ENCODE measurements at places on chromosomes 6 and 20.

GRCh38 chr20:57062696-57063270 is 203.7 kb downstream of the BMP7 start:
- H3K36me3 ChIP-seq = no peaks in the 10 kb centered on the region
- H3K27me3 ChIP-seq = peaks cover 30% of the 10 kb centered on the region
- H3K4me3 ChIP-seq = no peak overlapping the region

GRCh38 chr6:109320072-109320471 is 62.2 kb downstream of the CD164 start:
- H3K36me3 ChIP-seq = no peaks in the 10 kb centered on the region
- peaks cover 8% of the 10 kb centered on the region for H3K4me1 ChIP-seq
- no peak overlapping the region for H3K27ac ChIP-seq
- DNase-seq = no peak
- no peak overlapping the region for H3K4me3 ChIP-seq

DNA sequence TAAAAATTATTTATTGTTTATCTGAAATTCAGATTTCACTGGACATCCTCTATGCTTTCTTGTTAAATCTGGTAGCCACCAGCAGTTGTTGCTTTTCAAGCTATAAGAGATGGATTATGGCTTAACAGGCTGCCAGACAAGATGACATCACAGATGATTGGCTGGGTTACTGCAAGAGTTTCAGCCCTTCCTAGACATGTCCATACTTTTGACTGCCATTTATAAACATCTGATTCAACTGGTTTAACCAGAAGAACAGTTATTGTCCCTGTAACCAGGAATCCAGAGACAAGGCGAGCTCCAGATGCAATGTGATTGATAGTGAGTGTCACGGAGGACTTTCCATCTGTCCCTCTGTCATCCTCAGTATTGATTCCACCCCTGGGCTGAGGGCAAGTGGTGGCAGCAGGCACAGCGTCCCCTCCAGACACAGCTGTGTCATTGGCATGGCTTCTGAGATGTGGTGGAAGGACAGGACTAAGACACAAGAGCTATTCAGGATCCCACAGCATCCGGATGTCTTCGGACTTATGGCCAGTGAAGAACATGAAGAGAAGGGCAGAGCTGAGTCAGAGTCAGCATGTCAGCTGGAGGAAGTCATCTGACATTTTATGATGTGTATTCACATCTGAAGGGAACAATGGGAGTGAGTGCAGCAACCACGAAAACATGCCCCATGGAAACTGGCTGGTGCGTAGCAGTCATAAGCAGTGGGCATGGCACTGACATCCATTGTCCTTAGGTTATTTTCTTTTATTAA is 284.5 kb upstream of the CDYL start:
- DNase-seq = no peak
- H3K4me3 ChIP-seq = no peak overlapping the region
- H3K4me1 ChIP-seq = no peaks in the 10 kb centered on the region
- H3K27me3 ChIP-seq = peaks cover 17% of the 10 kb centered on the region

- DNase-seq = no peak
- no peak overlapping the region for H3K27ac ChIP-seq
- H3K27me3 ChIP-seq = no peaks in the 10 kb centered on the region
Measured at GRCh38 chr6:50681213-50681824, 32.0 kb upstream of the TFAP2D start.

DNA sequence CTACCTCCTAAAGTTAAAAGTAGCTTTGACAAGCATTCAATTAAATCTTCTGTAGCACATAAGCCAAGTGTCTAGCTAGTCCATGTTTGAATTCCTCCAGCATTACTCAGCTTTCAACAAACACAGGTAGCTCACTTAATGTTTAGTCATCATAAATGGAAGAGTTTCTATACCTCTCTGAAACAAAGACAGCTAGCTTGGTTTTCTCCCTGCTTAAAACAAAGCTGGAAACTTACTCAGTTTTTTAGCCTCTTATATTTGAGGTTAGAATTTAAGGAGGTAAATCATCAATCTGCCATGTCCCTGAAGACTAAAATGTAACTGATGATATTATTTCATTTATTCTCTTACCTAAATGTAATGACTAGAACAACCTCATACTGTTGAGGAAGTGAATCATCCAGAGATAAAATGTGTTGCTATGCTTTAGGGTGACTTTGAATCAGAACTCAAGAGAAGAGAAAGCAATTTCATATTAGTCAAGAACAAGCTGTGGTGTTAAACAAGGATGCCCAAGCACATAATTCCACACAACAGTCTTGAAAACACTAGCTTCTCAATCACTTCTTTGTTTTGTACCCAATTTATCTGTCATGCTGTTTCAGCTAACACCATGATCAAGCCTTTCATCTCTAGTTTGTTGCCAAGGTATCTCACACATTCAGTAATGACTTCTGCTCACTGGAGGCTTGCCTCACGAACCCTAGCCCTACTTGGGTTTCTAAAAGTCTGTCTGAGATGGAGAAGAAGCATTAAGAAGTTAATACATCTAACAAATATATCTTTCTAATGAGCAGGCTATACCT is 251.9 kb downstream of the EPM2A start:
- no peaks in the 10 kb centered on the region for H3K27me3 ChIP-seq
- H3K4me1 ChIP-seq = no peaks in the 10 kb centered on the region
- H3K4me3 ChIP-seq = no peak overlapping the region
- no peaks in the 10 kb centered on the region for H3K36me3 ChIP-seq

DNA sequence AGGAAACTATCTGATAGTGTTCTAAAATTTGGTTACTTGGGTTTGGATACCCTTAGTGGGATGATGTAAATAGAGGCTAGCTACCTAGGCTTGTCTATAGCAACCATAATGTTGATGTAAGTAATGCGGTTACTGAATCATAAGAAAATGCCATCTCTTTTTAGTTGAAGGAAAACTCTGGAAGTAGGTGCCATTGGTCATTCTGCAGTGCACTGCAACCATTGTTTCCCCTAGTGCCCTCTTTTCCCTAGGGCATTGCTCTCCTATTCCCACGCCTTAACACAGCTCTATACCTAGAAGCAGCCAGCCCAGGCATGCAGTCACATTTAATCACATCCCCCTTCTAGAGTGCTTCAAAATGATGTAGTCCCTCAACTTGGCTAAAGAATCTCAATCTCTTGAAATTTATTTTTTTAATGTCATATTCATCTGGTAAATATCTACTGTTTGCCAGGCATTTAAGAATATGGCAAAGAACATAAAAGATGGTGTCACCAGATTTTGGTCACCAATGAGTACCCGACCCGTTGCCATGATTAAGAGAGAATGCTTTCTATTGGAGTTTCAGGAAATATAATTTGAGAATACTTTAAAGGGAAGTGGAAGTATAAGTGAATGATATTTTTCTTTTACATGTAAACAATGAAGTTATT is 10.4 kb downstream of the LOC128125822 start:
- H3K27me3 ChIP-seq = no peaks in the 10 kb centered on the region
- H3K36me3 ChIP-seq = peaks cover 28% of the 10 kb centered on the region
- no peak overlapping the region for H3K4me3 ChIP-seq
- H3K4me1 ChIP-seq = no peaks in the 10 kb centered on the region
- H3K27ac ChIP-seq = no peak overlapping the region
- no peak for DNase-seq

DNA sequence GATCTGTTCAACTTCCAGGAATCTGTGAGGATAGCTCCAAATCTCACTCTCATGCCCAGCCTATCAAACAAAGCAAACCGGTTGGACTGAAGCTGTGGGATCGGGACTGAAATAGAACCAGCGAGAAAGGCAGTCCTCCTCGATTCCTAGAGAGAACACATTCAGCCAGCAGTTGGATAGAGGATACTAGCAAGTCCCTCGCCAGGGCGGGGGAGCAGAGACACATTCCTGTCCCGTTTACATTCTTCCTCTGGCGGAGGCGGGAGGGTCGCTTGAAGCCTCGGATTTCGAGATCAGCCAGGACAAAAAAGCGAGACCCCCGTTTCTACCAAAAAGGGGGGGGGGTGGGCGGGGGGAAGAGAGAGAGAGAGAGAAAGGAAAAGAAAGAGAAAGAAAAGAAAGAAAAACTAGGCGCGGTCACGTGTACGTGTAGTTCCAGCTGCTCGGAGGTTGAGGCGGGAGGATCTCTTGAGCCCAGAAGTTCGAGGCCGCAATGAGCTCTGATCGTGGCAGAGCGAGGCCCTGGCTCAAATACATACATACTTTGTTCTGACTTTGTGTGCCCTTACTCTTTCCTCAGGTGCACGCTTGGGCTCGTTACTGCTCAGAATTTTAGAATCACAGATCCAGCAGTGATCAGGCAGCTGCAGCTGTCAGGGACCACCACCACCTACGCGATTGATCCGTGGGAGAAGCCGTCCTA is 19.5 kb downstream of the ZNF311 start:
- H3K4me1 ChIP-seq = peaks cover 41% of the 10 kb centered on the region
- peaks cover 20% of the 10 kb centered on the region for H3K27me3 ChIP-seq
- DNase-seq = peak; percentile 44
- peaks cover 4% of the 10 kb centered on the region for H3K36me3 ChIP-seq
- H3K4me3 ChIP-seq = peak overlapping the region; percentile 72

- DNase-seq = no peak
- H3K27ac ChIP-seq = no peak overlapping the region
- H3K36me3 ChIP-seq = no peaks in the 10 kb centered on the region
- H3K4me1 ChIP-seq = no peaks in the 10 kb centered on the region
- H3K27me3 ChIP-seq = peaks cover 8% of the 10 kb centered on the region
Measured at GRCh38 chr6:160368670-160369069, 20.5 kb downstream of the SLC22A3 start.

GRCh38 chr6:143248359-143248758 is 187.7 kb downstream of the AIG1 start:
- H3K27me3 ChIP-seq = no peaks in the 10 kb centered on the region
- peak; percentile 20 for DNase-seq
- peaks cover 3% of the 10 kb centered on the region for H3K4me1 ChIP-seq
- peaks cover 4% of the 10 kb centered on the region for H3K36me3 ChIP-seq
- no peak overlapping the region for H3K4me3 ChIP-seq

GRCh38 chr6:55100686-55101085 is 73.6 kb upstream of the HCRTR2 start:
- H3K27me3 ChIP-seq = no peaks in the 10 kb centered on the region
- H3K4me3 ChIP-seq = no peak overlapping the region
- no peak overlapping the region for H3K27ac ChIP-seq
- H3K36me3 ChIP-seq = no peaks in the 10 kb centered on the region
- no peak for DNase-seq

DNA sequence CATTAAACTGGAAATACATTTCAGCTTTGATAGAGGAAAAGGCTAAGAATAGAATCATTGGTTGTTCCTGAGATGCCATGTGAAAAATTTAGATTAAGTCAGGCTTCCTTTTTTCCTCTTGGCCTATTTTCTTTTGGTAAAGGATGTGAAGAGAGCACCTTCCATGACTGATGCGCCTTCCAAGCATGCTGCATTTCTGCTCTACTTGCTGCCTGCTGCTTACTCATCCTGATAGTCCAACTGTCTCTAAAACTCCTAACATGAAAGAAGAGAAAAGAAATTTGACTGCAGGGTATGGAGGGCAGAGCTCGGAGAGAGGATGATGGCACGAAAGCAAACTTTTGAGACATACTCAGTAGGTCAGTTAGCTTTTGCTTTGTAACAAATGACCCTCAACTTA is 28.8 kb downstream of the SNAP25 start:
- no peak overlapping the region for H3K27ac ChIP-seq
- H3K4me3 ChIP-seq = no peak overlapping the region
- no peaks in the 10 kb centered on the region for H3K4me1 ChIP-seq
- H3K27me3 ChIP-seq = no peaks in the 10 kb centered on the region

GRCh38 chr6:45427726-45428125 is 50.0 kb upstream of the SUPT3H start:
- H3K36me3 ChIP-seq = peaks cover 4% of the 10 kb centered on the region
- H3K4me1 ChIP-seq = peaks cover 50% of the 10 kb centered on the region
- H3K4me3 ChIP-seq = no peak overlapping the region
- DNase-seq = no peak
- no peak overlapping the region for H3K27ac ChIP-seq

DNA sequence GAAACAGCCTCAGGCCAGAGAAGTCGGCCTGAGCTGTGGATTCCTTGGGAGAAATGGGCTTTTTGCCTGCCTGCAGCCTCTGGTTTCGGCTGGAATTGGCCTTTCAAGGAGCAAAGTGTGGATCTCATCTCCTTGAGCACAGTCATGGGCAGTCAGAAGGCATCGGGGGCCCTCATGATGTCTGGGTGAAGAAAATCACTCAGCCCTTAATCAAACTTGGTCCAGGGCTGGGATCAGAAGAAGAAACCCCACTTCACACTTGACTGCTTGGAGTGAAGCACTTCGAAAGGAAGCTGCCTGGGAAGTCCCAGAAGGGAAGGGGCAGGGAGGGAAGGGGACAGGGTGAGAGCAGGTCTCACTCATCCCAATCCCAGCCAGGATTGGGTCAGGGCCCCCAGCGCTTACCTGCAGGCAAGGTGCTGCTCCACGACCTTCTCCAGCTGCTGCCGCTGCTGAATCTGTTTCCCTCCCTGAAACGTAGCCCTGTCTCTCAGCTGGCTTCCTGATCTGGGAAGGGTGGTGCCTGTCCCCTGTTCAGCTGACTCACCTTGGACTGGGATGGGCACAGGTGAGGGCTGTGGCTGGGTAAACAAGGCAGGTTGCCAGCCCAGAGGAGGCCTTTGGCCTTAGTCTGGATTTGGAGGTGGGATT is at the start of gene SDCBP2:
Gene SDCBP2, minus strand, starts transcription at position 460 of the 651 bp plus-strand sequence. CDS start 8,723 bp downstream, outside the sequence.
- peak within 1 kb of the TSS; percentile 2 for H3K4me3 ChIP-seq
- H3K27ac ChIP-seq = peak within 1 kb of the TSS; percentile 91
- H3K27me3 ChIP-seq = no peaks in the 10 kb centered on the region
- peaks cover 13% of the 10 kb centered on the region for H3K36me3 ChIP-seq
- H3K4me1 ChIP-seq = peaks cover 49% of the 10 kb centered on the region

DNA sequence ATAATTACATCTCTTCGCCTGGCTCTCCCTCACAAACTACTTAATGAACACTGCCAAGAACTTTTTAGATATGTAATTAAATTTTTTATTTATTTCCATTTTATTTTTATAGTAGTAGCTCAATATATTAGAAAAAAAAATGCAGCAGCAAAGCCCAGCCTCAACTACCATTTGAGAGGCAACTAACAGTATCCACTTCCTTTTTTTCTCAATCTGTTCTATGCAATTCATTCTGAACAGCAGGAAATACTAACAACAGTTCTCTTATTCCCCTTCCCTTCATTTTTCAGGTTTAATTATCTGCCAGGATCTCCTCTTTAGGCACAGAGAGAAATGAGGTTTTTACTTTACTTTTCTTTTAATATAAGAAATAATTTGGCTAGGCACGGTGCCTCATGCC is 112.7 kb downstream of the ZNF217 start:
- peaks cover 1% of the 10 kb centered on the region for H3K36me3 ChIP-seq
- H3K4me3 ChIP-seq = no peak overlapping the region
- no peak for DNase-seq
- H3K4me1 ChIP-seq = no peaks in the 10 kb centered on the region
- H3K27me3 ChIP-seq = no peaks in the 10 kb centered on the region

GRCh38 chr20:24664266-24664986 is 195.0 kb downstream of the SYNDIG1 start:
- no peaks in the 10 kb centered on the region for H3K27me3 ChIP-seq
- no peak overlapping the region for H3K27ac ChIP-seq
- H3K4me1 ChIP-seq = no peaks in the 10 kb centered on the region
- no peak for DNase-seq
- no peaks in the 10 kb centered on the region for H3K36me3 ChIP-seq

- no peaks in the 10 kb centered on the region for H3K4me1 ChIP-seq
- H3K27me3 ChIP-seq = no peaks in the 10 kb centered on the region
- DNase-seq = peak; percentile 14
- H3K4me3 ChIP-seq = no peak overlapping the region
- no peak overlapping the region for H3K27ac ChIP-seq
Measured at GRCh38 chr6:3887150-3887700, 38.1 kb downstream of the FAM50B start.

GRCh38 chr6:165768961-165769360 is 105.9 kb upstream of the PDE10A start:
- no peaks in the 10 kb centered on the region for H3K4me1 ChIP-seq
- H3K27ac ChIP-seq = no peak overlapping the region
- DNase-seq = no peak
- no peaks in the 10 kb centered on the region for H3K36me3 ChIP-seq
